ENCODE measurements at places on chromosomes 5 and 9. TPM values are rescaled to one million over a fixed set of nuclear protein-coding genes. Genes with fewer than 3 reads are reported as not detected.

FBP2 gene
- total RNA-seq = 55.8 TPM

DNA sequence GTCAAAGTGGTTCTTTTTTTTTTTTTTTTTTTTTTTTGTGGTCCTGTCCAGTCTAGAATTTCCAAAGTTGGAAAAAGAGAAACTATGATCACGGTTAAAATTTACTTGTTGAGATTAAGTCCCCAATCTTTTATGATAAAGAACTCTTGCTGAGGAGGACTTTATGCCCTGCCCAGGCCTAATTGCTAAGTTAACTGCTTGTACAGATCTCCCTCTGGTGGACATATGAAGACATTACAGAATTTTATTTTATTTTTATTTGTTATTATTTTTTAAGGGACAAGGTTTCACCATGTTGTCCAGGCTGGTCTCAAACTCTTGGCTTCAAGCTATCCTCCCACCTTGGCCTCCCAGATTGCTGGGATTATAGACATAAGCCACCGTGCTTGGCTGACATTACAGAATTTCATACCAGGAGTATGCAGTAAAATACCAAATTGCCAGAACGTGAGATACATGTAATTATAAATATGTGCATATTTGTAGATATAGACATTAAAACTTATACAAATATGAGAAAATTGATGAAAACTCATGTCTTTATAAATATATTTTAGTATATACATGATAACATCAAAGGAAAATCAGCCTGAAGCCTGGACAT, 91.2 kb downstream of the RFK start:
- no peak for DNase-seq

GLRA1 gene
- not detected for total RNA-seq

DNA sequence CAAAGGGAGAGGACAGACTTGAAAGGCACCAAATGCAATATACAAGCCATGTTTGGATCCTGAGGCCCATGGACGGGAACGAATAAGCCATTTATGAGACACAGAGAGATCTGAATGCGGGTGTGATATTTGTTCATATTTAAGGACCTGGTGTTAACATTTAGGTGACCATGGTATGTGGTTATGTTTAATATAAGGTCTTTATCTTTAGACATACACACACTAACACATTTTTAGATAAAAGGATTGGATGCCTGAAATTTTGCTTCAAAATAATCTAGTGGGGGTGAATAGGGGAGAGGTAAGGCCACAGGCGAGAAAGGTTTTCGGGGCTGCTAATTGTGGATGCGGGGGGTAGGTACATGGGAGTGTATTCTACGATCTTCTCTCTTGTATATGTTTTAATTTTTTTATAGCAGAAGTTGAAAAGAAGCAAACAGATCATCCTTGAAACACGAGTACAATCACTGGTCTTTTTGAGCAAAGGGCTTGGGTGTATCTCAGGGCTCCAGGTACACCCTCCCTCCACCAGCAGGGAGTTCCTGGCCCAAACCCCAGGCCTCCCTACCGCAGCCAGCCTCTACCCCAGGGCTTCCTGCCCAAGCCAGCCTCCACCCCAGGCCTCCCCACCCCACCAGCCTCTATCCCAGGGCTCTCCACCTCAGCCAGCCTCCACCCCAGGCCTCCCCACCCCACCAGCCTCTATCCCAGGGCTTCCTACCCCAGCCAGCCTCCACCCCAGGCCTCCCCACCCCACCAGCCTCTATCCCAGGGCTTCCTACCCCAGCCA, 12.2 kb downstream of the AKNA start:
- no peak for DNase-seq

DNA sequence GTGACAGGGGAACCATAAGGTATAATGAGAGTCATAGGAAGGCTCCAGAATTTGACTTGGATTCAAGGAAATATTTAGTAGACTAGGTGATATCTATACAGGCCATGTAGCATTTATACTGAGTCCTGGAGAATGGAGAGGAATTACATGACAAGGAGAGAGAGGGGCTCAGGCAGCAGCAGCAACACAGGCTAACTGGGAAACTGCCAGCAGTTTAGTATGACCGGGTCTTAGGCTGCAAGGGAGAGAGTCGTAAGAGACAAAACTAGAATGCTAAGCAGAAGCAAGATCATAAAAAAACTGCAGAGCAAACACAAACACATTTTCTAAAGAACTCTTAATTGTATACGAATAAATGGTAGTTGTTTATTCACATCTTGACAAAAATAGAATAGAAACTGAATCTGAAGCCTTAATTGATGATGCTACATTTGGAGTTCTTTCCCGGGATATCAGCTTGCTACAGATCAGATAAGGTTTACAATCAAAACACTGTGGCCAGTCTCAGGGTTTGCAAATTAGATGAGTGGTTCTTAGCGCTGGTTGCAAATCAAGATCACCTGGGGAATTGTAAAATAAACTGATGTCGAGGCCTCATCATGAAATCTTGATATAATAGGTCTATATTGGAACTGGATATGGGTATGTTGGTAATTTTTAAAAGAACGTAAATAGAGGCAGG, 480.0 kb upstream of the C9orf72 start:
- no peak for DNase-seq

DNA sequence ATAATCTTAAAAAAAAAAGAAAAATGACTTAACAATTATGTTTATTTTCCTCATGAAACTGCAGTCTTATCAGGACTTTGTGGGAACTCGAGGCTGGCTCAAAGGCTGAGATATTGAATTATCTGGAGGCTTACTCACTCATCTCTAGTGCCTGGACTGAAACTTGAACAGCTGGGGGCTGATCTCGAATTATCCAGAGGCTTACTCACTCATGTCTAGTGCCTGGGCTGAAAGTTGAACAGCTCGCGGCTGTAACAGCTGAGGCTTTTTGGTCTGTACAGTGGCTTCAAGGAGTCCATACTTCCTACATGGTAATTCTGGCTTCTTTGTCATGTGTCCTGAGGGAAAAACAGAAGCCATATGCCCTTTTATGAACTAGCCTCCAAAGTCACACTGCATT, 371.9 kb downstream of the CETN3 start:
- DNase-seq = no peak

MPDZ gene
- 26.3 TPM for total RNA-seq

DNA sequence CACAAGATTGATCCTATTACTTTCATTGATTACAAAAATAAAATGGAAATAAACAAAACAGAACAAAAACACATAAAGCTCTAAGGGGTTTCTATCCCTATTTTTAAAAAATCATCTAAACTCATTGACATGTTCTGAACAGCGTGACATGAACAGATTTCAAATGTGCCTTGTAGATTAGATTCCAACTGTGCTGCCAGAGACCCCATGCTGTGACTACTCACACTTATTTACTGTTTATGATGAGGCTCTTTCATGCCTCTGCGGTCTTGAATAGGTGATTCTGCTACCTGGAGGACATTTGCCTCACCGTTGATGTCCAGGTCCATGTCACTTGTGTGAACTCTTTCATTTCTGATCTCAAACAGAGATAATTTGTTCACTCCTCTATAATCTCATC, 990.2 kb downstream of the CDH12 start:
- DNase-seq = no peak

TLX3 gene
- not detected for total RNA-seq

WHRN gene
- 0.62 TPM for total RNA-seq

DNA sequence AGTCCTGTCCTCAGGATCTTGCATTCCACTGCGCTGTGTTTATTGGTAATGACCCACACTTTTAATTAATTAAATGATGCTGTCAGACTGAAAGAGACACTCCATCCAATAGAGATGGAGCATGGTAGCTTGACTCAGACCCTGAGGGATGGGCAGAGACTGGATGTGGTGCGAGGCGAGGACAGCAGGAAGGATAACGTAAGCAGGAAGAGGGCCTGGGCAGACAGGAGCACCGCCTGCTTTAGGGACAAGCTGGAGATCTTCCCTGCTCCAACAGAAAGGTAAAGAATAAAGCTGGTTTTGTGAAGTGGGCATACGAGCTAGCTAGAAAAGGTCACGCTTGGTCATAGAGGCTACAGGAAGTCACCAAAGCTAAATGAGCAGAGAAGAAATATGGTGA, 3.6 kb upstream of the DOCK8 start:
- no peak for DNase-seq

GRCh38 chr5:105752801-105753200, 1917.9 kb downstream of the EFNA5 start:
- DNase-seq = no peak

GRCh38 chr5:61969755-61970154, 336.3 kb upstream of the KIF2A start:
- no peak for DNase-seq

DNA sequence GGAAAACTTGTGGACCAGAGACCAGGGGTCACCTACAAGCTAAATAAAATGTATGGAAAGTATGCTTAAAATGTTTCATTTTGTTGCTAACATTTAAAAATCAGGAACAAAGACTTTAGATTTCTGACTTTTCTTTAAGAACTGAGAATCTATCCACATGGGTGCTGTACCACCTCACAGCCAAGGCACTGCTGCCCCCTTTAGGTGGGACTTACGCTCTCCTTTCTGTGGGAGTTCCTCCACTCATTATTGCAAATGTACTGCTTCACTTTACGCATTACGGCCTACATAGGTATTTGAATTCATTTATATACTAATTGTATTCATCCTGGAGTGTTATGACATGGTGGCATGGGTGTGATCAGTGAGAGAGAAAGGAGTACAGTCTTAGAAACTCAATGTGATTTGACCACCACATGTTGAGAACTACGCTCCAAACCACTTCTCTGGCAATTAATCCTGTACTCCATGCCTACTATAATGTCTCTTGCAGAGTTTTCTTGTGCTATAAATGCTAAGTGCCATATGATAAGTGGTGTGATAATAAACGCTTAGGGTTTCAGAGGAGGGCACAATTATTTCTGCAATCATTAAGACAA, 24.7 kb upstream of the CETN3 start:
- DNase-seq = no peak

- no peak for DNase-seq
Observed at GRCh38 chr5:59767681-59768151, 125.8 kb downstream of the PDE4D start.

DNA sequence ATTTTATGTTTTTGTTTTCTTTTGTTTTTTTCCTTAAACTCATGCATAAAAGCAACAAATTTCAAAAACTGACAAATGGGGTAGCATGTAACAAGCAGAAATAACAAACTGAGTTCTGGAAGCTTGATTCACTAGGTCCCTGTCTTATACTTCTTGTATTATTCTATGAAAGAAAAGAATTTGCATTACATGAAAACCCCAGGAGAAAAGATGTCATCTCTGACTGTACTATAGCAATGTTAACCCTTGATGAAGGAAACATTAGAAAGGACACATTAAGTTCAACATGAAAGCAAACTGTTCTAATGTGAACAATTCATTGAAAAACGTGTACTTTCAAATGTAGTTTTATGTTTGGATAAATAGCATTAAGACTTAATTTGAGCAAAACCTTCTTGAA, 9.2 kb downstream of the RAB14 start:
- DNase-seq = no peak

- DNase-seq = peak; percentile 91
Observed at GRCh38 chr9:105064248-105065097, 136.5 kb upstream of the ABCA1 start.

GRCh38 chr9:117403848-117404247, 11.0 kb downstream of the ASTN2 start:
- no peak for DNase-seq

- DNase-seq = no peak
Observed at GRCh38 chr9:131095666-131096268, 564 bp upstream of the AIF1L start.

DPH7 gene
- total RNA-seq = 10.3 TPM

DNA sequence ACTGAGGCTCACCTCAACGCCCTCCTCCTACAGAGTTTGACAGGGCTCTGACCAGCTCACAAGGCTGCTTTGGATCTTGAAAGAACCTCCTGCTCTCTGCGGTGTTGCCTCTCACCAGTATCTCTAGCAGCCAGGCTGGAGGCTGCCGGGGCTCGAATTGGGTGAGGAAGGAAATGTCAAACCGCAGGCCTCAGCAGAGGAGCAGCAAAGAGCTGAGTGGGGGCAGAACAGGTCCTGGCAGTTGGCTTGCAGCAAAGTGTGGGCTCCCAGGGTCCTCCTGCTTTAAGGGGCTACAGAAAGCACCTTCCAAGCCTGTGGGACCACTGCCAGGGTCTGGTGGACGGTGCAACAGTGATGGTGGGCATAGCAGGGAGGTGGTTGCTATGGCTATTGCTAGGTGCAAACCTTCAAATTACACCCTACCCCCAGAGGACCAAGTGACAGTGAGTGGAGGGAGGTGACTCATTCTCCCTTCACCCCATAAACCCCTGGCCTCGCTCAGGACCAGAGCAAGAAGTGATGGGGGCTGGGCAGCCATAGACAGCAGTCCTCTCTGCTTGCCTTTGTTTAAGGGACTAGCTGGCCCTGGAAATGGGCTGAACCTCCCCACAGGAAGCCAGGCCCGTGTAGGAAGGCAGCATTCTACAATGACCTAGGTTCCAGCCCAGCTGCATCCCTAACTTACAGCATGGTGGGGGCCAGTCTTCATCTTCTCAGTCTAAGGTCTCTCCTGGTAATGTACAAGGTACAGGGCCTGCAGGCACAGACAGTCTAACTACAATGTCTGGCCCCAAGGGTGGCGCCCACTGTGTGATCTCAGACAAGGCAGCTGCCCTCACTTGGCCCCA, 18.7 kb downstream of the LCP2 start:
- peak; percentile 62 for DNase-seq

- DNase-seq = no peak
Observed at GRCh38 chr9:69997524-69997923, 46.1 kb upstream of the MAMDC2 start.

GAPT gene
- total RNA-seq = 0.44 TPM

GRCh38 chr5:21807953-21808352, 1045.2 kb downstream of the CDH12 start:
- no peak for DNase-seq

DNA sequence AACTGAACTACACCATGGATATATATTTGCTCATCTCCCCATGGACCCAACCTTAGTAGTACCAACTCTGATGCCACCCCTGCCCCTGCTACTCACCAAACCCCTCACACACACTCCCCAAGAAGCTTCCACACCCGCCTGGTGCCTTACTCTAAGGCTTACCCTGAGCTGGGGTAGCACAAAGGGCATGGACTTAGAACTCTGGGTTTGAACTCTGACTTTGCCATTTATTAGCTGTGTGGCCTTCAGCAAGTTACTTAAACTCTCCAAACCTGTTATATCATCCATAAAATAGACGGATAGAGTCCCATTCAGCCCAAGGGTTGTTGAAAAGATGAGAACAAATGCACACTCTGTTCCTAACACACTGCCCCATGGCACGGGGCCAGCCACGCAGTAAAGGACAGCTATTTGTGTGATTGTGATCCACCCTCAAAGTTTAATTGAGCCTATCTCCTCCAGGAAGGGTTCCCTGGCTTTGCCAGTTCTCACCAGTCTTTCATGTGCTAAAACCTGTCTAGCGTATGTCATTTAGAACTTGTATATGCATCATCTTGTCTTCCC, 111.0 kb downstream of the KLHL3 start:
- no peak for DNase-seq

- no peak for DNase-seq
Observed at GRCh38 chr5:39199335-39199734, 20.0 kb downstream of the FYB1 start.

GPR151 gene
- total RNA-seq = not detected

- DNase-seq = no peak
Observed at GRCh38 chr5:104793755-104794080, 1231.1 kb upstream of the NUDT12 start.

NUTM2G gene
- not detected for total RNA-seq
